ENCODE measurements at places on chromosomes 11 and 22.

- no peak for DNase-seq
These were observed 7.8 kb downstream of the MS4A12 start for GRCh38 chr11:60500276-60500910.

- DNase-seq: no peak
These were observed 138.5 kb upstream of the HSD17B12 start for GRCh38 chr11:43541993-43542392.

- DNase-seq: no peak
These were observed 686.9 kb downstream of the FAM181B start for GRCh38 chr11:82046778-82047177.

DNA sequence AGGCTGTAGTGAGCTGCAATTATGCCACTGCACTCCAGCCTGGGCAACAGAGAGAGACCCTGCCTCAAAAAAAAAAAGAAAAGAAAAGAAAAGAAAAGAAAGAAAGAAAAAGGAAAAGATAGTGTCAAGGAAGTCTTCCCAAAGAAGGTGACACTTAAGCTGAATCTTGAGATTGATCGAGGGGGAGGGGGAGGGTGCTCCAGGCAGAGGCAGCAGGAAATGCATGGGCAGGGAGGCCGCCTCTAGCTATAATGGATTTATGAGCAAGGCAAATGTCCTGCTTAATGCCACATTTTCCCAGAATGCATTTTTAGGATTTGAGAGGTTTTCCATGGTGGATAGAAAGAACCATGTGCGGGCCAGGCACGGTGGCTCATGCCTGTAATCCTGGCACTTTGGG, 13.8 kb upstream of the DDB2 start:
- DNase-seq: no peak

DNA sequence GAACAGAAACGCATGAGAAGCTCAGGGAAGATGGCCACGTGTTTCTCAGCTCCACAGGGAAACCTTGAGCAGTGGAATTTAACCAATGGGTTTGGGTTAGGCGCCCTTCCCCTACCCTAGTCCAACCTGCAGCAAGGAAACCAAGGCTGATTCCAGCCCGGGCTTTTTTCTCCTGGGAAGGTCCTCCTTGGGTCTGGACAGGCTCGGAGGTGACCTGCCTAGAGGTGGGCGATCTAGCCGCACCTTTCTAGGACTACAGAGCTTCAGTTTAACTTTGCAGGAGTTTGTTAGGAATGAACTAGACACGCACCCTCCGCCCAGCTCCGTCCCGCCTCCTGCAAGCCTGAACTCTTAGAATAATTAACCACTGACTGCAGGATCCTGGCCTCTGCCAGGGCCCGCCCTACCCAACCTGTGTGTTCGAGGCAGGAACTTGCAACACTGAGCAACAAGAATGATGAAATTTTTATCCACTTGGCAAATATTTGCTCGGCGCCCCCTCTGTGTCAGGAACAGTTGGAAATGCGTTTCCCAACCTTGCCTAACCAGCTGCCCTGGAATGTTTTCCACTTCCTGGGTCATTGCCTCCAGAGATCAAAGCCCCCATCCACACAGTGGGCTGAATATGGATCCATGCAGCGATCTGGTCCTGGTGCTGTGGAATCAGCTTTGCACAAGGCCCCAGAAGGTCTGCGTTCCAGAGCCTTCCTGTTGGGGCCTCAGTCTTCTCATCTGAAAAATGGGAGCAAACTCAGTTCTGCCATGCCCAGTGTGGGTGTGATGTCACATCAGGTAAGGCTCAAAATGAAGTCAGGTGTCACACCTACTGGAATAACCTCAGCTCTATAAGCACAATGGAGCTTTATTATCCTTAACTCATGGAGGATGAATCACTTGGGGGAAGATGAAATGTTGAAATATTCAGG, 13.3 kb downstream of the MPST start:
- peak; percentile 82 for DNase-seq

DNA sequence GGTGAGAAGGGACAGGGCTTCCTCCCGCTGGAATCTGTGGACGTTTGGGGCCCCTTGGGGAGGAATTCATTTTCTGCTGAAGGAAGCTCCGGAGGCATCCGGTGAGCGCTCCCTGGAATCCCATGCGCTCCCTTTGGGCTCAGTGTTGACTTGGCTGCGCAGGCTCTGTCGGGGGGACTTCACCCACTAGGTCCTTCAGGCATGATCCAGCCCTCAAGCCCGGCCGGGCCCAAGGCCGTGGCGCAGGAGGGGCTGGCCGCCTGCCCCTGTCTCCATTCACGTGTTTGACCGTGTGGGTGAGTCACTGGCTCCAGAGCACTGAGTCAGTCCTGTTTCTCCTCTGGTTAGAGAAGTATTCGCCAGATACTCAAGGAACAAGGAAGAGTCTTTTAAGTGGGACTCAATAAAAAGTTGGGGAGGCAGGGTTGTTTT, 1.4 kb downstream of the CTTN start:
- DNase-seq: peak; percentile 41

DNA sequence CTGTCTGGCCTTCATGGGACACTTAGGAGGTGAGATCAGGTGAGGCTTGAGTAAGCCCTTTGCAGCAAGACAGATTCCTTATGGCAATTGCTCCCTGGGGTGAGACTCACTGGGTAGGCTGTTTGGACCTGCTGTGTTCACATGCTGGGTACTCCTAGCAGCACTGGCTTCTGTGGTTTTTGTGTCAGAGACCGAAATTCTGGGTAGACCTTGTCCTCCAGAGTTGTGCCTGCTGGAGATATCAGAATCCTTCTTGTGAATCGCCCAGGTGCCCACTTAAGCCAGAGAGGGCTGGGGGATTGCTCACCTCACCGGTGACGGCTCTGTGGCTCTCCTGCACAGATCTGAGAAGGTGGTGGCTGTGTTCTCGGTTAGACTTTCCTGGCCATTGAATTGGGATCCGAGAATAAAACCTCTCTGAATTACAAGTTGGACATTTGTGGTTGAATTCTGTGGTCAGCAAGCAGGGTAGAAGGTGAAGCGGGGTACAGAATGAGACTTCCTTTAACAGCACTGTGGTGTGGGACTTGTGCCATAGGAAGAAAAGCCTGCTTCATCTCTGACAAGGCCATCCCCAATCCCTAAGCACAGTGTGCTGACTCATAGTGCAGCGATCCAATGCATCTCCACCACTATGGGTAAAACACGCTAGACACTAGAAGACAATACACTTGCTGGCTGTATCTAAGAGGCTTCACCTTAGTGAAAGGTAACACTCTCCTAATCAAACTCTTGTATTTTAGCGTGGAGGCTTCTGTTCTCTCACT, 52.5 kb upstream of the TTC12 start:
- DNase-seq: no peak

GRCh38 chr11:1487091-1487850, 692 bp upstream of the MOB2 start:
- DNase-seq: no peak

- DNase-seq: no peak
These were observed 96.2 kb downstream of the RDX start for GRCh38 chr11:110200241-110200640.

GRCh38 chr11:118115048-118115447, 28.3 kb upstream of the SMIM35 start:
- no peak for DNase-seq

GRCh38 chr22:48889209-48889830, 938.4 kb downstream of the BRD1 start:
- DNase-seq: no peak

GRCh38 chr11:73217131-73217809, 811 bp upstream of the P2RY2 start:
- no peak for DNase-seq

DNA sequence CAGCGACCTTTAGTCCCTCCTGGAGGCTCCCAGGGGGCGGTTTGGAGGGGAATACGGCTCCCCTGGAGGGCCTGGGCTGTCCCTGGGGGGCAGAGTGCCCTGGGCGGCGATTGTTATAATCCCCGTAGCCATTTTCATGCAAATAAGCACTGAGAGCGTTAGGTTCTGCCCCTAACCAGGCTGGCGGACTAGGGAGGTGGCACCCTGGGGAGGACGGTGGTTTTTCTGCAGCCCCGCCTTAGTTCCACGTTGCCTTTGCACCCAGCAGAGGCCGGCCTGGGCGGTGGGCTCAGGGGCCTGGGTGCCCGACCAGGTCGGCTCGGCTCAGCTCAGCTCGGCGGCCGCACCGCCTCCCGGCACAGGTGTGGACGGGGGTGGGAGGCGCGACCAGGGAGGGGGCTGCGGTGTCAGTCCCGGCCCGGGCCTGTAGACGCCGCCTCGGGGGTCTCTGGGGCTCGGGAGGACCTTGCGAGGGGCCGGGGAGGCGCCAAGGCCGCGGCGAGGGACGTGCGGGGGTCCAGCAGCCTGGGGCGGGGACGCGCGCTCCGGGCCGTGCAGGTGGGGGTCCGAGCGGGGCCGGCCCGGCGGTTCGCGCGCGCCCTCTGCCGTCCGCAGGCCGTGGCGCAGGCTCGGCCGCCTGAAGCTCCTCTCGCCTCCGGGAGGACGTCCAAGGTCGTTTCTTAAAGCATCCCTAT, 2.3 kb upstream of the DUSP8 start:
- DNase-seq: no peak

DNA sequence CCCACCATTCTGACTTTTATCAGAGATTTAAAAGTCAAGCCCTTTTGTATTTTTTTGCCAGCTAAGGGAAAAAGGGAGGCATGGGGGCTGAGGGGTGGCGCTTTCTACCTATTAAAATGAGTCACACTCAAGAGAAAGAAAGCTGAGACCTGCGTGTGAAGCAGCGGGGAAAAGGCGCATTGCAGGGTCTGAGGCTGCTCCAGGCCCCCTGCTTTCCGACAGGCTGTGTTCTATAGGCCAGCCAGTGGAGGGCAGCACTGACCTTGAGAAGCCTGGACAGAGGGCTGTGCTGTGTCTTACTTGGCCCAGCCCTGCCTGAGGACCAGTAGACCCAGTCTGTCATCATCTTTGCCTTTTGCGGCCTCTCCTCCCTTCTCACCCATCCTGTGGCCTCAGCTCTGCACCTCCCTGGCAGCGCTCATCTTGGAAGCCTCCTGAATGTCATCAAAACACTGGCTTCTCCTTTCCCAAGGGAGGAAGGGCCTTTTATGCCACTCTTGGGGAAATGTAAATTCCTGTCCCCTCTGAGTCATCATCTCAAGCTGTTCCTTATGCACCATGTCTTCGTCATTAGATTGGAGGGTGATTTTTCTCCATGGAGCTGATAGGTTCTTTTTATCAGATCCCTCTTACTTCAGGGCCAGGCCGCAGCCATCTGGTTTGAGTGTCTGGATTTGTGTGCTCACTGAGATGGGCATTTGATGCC, 12.6 kb upstream of the MAPK8IP1 start:
- peak; percentile 63 for DNase-seq

GRCh38 chr22:33931406-33931805, 11.1 kb upstream of the LARGE1 start:
- no peak for DNase-seq

- DNase-seq: no peak
These were observed 18.1 kb upstream of the INCENP start for GRCh38 chr11:62105667-62106191.

- no peak for DNase-seq
These were observed 2.0 kb downstream of the PACS1 start for GRCh38 chr11:66072081-66072480.

GRCh38 chr11:3136546-3137455, 28.3 kb downstream of the OSBPL5 start:
- no peak for DNase-seq

- no peak for DNase-seq
These were observed 75.8 kb downstream of the GAB2 start for GRCh38 chr11:78341841-78342240.

DNA sequence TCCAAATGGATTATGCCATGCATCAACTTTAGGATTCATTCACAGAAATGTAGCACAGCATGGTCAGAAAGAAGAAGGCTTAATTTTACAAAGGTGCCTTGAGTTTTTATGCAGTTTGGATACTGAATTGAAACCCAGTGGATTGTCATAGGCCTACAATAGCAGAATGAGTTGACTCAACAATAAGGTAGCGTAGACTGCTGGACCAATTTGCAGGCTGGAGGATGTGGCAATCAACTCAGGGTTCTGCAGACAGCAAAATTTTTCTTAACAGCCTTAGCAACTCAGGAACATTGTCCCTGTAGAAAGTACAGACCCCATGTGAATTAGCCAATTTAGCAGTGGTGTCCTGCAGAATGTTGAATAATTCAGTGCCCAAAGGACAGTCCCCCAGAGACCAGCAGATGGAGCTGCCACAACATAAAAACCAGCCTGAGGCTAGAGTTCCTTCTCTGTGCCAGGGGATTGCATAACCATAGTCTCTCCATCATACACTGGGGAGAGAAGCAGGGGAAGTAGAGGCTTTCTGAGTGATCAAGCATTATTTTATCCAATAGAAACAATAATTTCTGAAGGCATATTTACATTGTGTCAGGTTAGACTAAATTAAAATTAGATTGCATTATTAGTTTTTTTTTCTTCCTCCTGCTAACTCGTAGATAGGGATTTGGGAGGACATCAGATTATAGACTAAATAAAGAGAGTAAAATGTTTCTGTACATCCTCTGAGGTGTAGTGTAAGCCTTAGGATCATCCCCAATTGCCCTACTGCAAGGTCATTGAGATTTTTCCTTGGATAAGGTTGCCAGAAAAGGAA, 20.3 kb upstream of the MRPL17 start:
- peak; percentile 32 for DNase-seq

- DNase-seq: no peak
These were observed 43.1 kb upstream of the AMOTL1 start for GRCh38 chr11:94725097-94725496.

DNA sequence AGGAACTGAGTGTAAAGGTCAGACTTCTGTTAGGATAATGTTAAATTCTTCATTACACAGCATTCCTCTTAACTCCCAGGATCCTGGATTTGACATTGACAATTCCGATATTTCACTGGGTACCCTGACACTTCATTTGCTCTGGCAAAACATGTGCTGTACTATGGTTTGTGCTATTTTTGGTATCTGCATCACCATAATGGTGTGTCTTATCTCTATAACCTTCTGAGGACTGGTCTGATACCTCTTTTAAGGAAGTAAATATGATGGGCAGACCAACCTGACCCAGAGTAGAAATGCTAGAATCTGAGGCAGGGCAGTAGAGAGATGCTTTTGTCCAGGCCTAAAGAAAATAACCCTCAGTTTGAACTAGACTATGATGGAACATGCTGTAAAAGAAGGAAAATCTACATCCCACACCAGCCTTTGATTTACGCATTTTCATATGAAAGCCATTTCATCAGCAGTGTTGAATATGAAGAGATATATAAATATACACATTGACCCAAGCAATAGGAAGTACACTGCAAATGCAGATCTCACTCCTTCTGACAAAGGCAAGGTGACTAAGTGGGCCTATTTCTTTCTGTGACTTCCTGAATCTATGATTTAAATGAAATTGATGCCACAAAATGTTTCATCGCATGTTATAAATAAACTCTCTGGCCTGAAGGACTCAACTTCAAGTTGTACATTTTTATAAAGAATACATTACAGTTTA, 966.7 kb downstream of the DLG2 start:
- no peak for DNase-seq

DNA sequence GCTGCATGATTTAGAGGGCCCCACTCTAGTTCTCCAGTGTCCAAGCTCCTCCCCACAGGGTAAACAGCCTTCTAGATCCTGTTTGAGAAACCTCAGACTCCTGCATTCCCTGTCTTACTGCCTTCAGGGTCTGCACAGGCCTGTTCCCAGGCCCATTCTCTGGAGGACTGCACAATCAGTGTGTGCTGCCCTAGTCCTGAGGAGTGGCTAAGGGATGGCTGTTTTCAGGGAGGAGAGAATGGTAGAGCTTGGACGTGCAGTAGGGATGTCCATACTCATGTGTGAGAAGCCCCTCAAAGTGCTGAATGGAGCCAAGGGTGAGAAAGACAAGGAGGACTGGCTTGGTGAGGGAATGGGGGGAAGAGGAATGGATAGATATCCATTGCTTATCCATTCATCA, 103.8 kb upstream of the CCDC90B start:
- DNase-seq: no peak

All from HuH-7.5 (cell line).